ENCODE measurements at places on chromosomes 3 and 15.

DNA sequence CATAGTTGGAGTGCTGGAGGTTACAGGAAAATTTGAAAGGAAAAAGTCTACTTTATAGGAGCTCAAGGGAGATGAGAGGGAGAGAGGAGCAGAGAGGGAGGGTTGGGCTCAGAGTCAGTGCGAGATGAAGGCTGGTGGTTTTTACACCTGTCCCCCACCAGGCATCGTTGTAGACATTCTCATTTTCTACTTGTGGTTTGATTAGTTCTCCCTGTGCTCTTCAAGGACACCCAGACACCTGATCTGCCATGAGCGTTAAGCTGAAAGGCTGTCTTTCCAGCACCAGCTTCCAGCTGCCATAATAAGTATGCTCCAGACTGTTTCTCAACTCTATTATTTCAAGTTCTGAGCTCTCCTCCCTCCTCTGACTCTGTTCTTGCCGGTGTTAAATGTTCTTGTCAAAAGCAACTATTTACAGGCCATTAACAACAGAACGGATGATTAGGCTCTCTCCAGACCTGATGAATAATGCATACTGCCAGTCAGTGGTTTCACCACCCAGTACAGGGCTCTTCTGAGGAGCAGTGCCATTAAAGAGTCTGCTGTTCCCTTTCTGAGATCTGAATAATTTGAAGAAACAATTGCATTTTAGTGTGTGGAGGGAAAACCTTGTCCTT, 514.6 kb upstream of the MCTP2 start:
- DNase-seq, result no peak

GRCh38 chr3:70557976-70558375, 245.5 kb upstream of the MDFIC2 start:
- DNase-seq, result no peak

DNA sequence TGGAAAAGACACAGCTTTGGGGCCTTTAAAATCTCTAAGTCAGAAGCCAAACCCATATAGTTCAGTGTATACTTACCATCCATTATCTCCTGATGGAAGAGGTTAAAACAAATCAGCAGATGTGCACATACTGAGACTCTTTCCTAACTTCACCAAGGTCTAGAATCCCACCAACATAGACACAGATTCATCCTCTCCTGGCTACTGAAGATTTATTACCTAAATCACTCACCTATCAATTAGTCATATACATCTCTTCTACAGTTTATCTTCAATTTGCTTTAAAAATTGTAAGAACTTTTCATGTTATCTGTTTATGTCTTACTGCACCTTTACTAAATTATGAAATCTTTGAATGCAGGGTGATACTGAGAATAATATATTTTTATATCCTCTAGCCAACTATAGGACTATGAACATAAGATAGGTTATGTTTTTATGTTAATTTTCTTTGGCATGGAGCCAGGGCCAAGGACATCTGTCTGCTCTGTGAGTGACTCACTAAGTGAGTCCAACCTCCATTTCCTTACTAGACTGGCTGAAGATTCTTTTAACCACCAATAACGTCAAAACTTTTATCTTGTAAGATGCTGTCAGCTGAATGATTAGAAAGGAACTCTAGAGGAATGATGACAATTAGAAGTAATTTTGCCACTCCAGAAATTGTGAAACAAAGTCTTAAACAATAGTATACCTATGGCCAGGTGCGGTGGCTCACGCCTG, 397.6 kb downstream of the FOXP1 start:
- DNase-seq, result no peak

DNA sequence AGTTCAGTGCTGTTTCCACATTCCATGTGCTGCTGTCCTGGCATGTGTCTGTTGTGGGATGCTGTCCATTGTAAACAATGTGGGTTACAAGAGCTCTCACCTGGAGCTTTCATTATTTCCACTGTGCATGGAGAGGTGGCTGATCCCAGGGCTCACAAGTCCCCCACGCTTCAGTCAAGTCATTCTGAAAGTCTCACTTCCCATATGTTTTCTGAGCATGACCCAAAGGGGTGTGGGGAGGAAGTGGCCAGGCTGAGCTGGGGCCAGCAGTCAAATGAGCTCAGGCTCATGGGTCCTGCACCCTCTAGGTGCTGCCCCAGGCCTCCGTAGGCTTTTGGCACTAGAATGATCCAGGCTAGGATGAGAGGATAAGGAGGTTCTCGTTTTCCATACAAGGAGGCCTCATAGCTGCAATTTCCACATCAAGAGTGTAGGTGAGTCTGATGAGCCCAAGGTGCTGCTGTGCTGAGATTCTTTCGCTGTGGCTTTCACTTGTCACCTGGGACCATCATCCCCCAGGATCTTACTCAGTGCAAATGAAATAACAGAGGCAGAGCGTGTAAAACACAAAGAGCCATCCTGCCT, 22.0 kb downstream of the STARD5 start:
- no peak for DNase-seq

GRCh38 chr3:150275941-150276340, 132.2 kb upstream of the TSC22D2 start:
- no peak for DNase-seq

- DNase-seq, result no peak
Measured at GRCh38 chr15:71391421-71392088, 276.3 kb downstream of the THSD4 start.

DNA sequence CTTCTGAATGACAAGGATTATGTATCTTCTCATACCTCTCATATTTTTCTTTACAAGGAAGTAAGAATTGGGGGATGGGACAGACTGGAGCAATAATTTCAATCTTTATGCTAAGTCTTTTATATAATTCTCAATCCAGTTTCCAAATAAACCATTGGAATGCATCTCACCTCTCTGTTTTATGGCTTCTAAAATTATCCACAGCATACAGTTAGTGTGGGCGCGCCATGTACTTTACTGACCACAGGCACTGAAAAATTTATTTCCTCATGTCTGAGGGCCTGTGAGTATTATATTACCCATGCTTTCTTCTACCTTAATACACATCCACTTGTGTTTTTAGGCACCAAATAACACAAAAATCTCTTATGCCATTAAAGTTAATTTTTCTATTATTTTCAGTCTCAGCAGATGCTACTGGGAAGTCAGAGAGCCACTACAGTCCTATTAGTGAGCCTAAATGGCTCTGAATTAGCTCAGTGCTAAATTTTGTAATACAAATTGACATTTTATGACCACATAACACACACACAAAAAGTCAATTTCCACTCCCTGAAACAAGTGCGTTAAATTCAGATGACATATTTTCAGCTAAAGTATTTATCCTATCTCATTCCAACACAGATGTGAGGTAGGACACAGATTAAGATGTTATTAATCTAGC, 39.3 kb downstream of the SLITRK3 start:
- no peak for DNase-seq

DNA sequence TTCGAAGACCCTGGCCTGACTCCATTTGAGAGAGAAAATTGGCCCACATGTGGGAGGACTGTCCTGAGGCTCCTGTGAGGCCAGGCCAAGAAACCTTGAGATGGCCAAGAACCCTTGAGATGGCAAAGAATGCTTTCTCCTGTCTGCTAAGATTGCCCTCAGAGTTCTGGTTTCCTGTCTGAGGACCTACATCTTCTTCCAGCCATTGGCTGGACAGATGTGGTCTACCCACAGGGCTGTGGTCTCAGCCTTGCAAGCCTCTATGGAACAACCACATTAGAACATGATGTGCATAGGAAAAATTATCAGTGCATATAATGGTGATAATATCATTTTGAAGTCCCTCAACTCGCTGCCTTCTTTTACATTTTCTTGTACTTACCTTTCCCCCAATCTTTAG, 10.8 kb upstream of the RASA2 start:
- no peak for DNase-seq

- no peak for DNase-seq
Measured at GRCh38 chr3:132730891-132731580, 8.8 kb upstream of the NPHP3 start.

DNA sequence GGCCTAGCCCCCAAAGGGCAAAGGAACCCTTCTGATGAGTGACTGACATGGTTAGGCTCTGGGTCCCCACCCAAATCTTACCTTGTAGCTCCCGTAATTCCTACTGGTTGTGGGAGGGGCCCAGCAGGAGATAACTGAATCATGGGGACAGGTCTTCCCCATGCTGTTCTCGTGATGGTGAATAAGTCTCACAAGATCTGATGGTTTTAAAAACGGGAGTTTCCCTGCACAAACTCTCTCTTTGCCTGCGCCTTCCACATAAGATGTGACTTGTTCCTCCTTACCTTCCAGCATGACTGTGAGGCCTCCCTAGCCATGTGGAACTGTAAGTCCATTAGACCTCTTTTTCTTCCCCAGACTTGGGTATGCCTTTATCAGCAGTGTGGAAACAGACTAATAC, 16.9 kb downstream of the TKT start:
- no peak for DNase-seq

GRCh38 chr3:111936191-111936841, 42.5 kb upstream of the ABHD10 start:
- no peak for DNase-seq

DNA sequence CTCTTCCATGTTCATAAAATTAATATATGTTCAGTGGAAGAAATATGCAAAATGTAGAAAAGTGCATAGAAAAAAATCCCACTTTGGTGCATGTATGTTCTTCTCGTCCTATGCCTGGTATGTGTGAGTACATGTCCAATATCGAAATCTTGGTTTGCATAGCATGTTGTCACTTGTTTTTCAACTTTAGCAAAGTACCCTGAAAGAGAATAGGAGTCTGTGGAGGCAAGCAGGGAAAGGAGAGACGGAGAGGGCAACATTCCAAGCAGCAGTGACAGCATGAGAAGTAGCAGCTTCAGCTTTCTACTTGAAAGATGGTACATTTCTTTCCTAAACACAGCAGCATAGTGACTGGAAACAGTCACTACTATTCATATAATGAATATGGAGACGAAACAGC, 56.8 kb upstream of the CACNA2D3 start:
- DNase-seq, result no peak

DNA sequence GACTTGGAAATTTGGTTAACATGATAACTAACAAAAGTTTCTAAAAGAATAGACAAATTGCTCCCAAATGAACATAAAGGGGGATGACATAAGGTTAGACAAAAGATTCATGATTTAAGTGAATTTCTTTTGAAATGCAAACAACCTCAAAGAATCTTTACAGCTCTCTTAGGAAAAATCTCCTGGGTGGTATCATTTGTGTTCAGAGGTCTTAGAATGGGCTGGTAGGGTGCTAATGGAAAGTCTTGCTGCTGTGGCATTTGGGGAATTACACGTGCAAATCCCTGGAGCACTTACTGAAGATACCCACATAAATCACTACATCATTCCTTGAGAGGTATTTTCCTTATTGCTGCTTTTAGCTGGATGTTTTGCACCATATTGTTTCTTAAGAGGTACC, 14.4 kb upstream of the ROBO2 start:
- DNase-seq, result no peak

DNA sequence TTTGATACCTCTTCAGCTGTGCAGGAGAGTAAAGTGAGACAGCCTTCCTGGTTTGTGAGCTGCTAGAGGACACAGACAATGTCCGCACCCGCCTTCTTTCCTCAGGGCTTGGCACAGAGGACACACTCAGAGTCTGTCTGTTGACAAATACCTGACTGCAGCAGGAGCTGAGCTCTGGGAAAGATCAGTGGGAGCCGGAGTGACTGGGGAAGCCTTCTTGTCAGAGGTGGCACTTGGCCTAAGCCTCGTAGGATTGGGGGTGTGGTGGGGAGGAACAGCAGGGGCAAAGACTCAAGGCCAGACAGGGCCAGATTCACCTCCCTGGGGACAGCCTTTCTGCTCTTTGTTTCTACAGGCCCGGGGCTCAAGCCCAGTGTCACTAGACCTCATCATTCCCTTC, 3.3 kb upstream of the IL17RC start:
- no peak for DNase-seq

GRCh38 chr3:78046566-78046965, 1006.7 kb downstream of the ROBO2 start:
- no peak for DNase-seq

GRCh38 chr15:65399001-65399706, 21.4 kb upstream of the IGDCC3 start:
- no peak for DNase-seq
